OCI-LY7 (cell line): ENCODE measurements at places on chromosomes 4 and X. TPM values are rescaled to one million over a fixed set of nuclear protein-coding genes. Genes with fewer than 3 reads are reported as not detected.

DNA sequence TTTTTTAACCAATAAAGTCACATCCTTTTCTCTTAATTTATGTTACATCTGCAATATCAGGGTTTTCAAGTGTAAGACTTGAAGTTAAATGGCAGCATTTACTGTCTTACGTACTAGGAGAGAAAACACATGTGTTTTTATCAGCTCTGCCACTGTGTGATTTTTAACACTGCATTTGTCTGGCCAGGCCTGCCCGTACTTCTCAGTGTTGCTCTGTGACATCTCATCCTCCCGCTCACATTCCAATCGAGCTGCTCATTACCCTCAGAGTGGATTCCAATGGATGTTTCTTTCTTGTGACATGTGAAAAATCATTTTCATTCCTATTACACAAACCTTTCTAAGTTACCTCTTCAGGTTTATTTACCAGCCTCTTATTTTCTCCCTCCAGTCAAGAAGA is 420.3 kb downstream of the FAT4 start:
- no peak for DNase-seq

The ADAMTS3 gene
- not detected in 2 replicates for total RNA-seq

The XPNPEP2 gene
- total RNA-seq = not detected in 2 replicates

DNA sequence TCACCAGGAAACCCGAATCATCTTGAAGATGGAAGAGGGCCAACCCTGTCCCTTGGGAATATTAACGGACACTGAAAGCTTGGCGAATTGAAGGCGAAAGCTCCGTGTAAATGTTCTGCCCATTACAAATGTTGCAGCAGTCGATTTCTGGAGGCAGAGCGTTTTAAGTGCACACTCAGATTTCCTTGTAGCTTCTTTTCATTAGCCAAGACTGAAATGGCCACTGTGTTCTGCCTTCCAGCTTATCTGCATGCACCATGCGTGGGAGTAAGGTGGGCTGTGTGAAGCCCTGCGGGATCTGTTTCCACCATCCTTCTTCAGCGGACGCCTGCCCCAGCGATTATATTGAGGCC is 1.3 kb downstream of the SMIM20 start:
- no peak for DNase-seq

The ATOH1 gene
- not detected in 2 replicates for total RNA-seq

- peak; percentile 37 for DNase-seq
Observed at GRCh38 chr4:55386073-55386472, 9.7 kb upstream of the TMEM165 start.

DNA sequence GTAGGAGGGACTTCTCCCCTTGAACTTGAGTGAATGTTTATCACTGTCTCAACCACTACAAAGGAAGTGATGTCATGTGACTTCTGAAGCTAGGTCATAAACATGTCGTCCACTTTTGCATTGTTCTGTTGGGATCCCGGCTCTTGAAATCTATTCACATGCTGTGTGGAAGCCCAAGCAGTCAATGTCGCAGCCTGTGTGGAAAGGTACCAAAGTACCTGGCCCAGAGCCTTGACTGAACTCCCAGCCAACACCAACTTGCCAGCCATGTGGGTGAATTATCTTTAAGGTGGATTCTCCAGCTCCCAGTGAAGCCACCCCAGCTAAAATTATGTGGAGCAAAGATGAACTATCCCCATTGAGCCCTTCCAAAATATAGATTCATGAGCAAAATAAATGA is 85.0 kb upstream of the USP38 start:
- no peak for DNase-seq

The STPG2 gene
- not detected in 2 replicates for total RNA-seq

GRCh38 chr4:145176641-145177432 is 3.6 kb downstream of the OTUD4 start:
- DNase-seq = no peak

GRCh38 chr4:185895866-185896265 is 83.9 kb upstream of the SORBS2 start:
- DNase-seq = no peak

DNA sequence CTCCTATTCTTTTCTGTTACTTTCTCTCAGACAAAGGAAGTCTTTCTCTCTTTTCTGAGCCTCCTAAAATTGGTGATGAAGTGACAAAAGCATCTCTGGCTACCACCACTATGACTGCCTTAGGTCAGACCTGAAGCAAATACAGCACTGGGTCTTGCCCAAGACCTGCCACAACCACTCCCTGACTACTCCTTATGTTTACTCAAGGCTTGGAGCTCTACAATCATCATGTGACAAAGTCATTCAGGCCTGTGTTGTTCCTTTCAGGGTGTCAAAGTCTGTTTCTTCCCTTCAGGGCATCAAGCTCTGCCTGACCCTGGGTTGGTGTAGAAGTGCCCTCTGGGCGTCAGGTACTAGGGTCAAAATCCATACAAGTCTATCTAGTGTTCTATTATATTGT is 419.2 kb upstream of the CT83 start:
- no peak for DNase-seq

- no peak for DNase-seq
Observed at GRCh38 chr4:85792376-85793232, 317.7 kb downstream of the ARHGAP24 start.

DNA sequence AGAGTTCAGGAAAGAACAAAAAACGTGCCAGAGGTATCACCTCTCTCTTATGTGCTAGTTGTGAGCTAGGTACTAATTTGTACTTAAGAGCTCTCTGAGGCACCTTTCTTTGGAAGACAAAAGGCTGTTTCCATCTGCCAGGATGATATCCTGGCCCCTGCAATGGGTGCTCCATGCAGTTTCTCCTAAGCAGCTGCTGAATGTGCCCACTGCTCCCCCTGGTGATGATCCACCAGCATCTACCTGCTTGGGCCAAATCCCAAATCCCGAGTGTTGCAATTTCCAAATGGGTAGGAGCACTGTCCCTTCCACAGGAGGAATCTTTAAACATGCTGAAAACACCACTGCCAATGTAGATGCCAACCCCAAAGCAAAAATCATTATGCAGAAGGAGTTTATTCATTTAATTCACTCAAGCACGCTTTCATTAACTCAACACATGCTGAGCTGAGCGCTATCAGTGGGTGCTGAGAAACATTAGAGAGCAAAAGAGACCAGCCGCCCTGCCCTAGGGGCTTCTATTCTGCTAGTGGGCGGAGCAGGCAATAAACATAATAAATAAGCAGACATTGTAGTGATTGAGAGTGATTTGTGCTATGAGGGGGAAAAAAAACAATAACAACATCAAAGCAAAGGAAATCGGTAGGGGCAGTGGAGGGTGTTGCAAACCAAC is 69.6 kb upstream of the C4orf50 start:
- peak; percentile 2 for DNase-seq

DNA sequence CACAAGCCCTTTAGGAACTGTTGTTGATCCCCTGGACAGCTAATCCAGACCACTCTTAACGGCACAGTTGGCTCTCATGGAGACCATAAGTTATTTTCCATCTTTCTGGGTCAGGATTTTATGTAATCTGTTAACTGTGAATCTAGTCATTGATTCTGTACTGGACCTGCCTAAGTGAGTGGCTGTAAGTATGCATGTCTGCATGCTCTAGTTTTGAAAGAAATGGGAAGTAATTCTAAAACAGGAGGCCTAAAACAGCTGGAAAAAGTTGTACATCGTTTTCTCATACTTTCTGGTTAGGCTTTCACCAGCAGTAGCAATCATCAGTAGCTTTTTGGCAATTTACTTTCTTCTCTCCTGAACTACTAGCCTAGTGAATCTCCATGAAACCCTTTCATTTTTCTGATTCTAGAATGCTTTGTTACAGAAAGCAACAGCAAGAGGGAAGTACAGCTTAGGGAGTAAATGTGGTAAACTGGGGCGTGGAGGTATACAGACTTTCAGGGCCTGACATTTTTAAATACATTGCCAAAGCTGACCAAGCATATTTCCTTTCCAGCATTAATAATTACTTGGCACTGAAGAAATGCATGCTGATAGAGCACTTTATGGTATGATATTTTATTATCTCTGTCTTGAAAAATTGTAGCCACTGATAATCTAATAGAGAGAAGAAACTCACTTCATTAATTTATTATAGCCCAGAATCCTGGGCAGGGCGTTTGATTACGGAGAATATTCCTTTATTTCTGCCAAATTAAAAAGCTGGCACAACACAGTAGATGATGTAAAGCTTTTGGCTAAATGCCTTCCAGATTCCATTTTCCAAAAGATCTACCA is 202.7 kb downstream of the BANK1 start:
- no peak for DNase-seq

DNA sequence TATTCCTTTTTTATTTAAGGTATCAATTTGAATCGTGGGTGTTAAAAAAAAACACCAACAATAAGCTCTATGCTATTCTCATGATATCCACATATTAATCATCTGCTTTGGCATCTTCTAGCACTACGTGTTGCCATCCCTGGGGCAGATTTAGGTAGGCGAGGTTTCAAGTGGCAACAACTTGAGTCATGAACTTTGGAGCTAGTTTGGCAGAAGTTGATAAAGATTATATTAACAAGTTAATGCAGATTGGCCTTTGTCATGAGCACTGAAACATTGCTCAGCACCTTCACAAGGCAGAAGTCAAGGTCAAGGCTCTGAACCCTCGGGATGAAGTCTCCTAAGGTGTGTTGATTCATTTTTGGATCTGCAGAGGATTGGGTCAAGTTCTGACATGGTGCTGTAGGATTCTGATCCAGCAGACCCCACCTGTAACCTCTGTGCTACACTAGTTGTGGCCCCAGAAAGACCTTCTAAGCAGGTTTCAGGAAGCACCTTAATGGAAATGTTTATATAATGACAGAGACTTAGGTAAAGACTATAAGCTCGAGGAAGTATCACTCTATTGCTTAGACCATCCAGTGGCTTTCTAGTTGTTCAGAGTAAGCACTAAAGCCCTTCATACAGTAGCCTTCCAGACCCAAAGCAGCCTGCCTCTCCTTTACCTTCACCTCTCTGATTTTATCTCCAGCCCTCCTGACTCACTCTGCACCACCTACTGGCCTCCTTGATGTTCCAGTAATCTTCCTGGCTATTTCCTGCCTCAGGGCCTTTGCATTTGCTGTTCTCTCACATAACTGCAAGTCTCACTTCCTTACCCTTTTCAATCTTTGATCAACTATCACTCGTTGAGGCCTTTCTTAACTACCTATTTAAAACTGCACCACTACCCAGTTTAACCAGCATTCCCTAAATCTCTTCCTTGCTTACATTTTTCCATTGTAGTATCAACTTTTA is 117.0 kb upstream of the SLC4A4 start:
- no peak for DNase-seq

The SRPX2 gene
- not detected in 2 replicates for total RNA-seq

DNA sequence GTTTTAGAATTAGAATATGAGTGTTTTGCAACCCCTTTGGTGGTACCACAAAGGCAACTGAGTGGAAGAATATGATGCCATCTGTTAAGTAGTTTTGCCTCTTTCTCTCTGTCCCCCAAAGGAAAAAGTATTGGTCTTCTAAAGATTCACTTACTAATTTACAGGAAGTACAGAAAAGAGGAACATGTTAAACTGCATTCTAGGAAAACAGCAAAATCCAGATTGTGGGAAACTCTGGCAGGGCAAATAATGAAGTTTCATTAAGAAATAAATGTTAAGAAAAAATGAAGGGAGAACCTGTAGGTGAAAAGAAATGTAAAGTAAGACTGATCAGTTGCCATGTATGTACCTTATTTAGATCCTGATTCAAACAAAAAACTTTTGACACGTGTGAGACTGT is 39.3 kb downstream of the NSUN7 start:
- DNase-seq = no peak
